ENCODE measurements at places on chromosomes 2 and 18.

DNA sequence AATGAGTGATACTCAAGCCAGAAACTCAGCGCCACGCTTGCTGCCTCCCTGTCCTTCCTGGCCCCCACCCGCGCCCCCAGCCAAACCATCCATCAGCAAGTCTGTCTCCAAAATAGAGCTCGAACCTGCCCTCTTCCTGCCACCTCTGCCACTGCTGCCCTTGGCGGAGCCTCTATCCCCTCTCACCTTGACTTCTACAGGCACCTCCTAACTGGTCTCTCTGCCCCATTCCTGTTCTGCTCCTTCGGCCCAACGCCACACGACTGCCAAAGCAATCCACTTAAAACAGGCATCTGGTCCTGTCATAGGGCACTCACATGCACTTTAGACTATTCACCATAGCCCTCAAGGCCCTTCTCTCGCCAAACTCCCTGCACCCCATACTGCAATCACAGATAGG lies 210.3 kb upstream of the SMAD2 start:
- no peak for DNase-seq

DNA sequence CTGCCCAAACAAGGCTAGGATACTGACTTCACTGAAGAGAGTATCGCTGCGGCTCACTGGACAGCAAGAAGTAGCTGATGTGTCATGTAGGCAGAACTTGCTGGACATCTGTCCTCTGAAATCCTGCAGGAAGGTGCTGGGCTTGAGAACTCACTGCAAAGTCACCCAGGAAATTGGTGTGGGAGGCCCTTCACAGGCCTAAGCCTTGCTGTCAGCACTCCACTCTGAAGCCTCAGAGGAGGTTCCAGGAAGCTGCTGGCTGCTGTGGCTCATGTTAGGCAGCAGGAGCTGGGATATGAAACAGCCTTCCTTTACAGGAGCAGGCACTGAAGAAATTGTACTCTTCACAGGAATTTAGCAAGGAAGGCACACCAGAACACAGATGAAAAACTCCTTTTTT lies 88.3 kb upstream of the CCDC68 start:
- DNase-seq, result no peak

GRCh38 chr2:16123421-16123820 lies 183.1 kb downstream of the MYCN start:
- DNase-seq, result no peak

GRCh38 chr2:124625561-124625960 lies 600.5 kb downstream of the CNTNAP5 start:
- no peak for DNase-seq

DNA sequence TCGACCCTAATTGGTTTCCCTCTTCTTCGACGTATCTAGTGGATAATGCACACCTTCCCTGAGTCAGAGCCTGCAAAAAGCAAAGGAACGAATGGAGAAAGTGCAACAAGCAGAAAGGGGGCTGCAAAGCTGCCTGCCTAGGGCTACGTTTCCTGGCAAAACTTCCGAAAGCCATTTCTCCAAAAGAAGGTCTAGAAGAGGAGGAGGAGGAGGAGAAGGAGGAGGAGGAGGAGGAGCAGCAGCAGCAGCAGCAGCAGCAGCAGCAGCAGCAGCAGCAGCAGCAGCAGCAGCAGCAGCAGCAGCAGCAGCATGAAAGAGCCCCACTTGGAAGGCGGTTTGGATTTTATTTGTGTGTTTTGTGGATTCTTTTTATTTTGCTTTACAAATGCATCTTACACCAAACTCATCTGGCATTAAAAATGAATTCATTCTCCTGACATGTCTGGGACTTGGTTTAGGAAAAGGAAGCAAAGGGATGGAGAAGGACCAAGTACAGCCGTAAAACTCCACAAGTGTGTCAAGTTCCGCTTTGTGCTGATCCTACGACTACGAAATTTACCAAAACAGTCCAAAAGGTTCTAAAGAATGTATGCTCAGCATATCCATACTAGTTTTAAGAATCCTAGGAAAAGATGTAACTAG lies 2.0 kb downstream of the TCF4 start:
- DNase-seq, result no peak

GRCh38 chr2:147512206-147512605 lies 332.6 kb upstream of the ACVR2A start:
- no peak for DNase-seq
